ENCODE measurements at places on chromosomes 1 and 21.

GRCh38 chr1:69643266-69643665, 75.5 kb downstream of the LRRC7 start:
- no peak for DNase-seq

GRCh38 chr1:26739329-26739914, 43.6 kb downstream of the ARID1A start:
- DNase-seq = no peak

GRCh38 chr1:107804741-107805140, 160.2 kb downstream of the VAV3 start:
- DNase-seq = no peak

GRCh38 chr1:168234846-168235547, 9.2 kb downstream of the SFT2D2 start:
- DNase-seq = no peak

DNA sequence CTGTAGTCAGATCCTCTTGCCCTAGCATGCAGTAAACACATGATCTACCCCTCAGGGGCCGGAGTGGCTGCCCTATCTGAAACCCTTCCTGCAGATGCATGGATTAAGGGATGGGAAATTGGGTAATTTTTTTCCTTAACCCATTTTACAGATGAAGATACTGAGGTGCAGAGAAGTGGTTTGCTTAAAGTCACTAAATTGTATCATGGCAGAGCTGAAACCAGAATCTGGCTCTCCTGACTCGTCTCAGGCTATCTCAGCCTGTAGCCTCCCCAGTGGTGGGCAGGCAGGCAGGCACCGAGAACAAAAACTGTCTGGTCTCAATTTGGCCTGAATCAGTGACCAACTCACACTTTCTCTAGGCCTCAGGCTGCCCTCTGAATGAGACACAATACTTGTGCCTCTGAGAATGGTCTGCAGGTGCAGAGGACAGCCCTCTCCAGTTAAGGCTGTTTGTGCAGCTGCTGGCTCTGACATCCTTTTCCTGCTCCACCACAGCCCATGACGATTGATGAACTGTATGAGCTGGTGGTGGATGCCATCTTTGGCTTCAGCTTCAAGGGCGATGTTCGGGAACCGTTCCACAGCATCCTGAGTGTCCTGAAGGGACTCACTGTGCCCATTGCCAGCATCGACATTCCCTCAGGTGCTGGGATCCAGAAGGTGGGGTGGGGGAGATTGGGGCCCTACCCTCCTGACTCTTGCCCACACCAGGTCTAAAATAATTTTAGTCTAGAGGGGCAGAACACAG, 1.5 kb downstream of the NAXE start:
- DNase-seq = no peak

- DNase-seq = no peak
These were observed 15.4 kb upstream of the RNU1-4 start for GRCh38 chr1:16724718-16725438.

- DNase-seq = no peak
These were observed 106.8 kb upstream of the C1orf174 start for GRCh38 chr1:4006676-4007374.

DNA sequence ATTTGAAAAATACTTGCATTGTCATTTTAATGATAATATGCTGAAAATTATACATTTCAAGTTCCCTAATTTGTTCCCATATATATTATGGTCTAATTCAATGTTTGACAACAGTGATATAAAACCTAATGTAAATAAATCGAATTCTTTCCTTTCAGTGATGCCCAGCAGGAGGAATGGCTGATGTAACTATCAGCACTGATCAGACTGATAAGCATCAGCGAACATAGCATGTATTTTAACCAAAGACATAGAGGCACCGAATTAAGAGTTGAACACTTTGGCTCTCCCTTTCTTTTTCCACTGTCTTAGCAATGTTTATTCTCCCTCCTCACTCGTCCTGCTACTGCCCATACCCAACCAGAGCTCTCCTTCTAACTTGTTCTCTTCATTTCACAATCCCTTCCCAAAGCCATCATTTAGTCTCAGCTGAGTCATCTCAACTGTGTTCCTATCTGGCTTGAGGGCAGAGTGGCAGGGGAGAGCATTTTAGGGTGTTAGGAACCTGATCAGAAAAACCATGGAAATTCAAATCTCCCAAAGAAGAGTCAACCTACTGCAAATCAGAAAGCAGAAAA, 58.8 kb upstream of the C1orf115 start:
- no peak for DNase-seq

GRCh38 chr1:44239331-44239960, 26.2 kb downstream of the DMAP1 start:
- DNase-seq = no peak

DNA sequence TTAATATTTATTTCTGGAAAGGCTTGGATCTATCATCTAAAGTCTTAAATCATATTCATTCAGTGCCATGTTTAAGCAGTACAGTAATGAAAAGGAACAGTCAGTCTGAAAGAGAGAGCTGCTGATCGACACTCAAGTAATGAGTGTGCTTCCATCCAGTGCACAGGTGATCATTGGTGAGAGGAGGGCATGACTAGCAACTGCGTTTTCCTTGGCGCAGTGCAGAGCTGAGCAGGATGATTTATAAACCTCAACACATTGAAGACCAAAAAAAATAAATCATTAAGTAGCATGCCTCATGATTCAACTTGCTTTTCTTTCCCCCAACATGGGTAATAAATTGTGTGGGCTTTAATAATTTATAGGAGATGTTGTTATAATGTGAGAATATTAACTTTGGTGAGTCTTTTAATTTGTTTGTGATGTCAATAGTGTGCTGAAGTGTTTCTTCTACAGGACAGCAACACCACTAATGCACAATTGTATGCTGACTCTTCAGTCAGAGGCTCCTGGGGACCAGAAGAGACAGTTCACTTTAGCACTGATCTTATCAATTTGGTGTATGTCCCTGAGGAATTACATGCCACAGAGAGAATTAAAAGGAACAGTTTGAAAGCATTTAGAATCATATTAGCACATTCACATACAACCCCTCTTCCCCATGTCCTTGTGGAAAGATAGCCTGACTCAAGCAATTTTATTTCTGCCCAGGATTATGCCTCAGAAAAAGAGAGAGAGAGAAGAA, 199.7 kb upstream of the ADGRL2 start:
- DNase-seq = no peak

- no peak for DNase-seq
These were observed 8.0 kb downstream of the PLXNA2 start for GRCh38 chr1:208235982-208236761.

DNA sequence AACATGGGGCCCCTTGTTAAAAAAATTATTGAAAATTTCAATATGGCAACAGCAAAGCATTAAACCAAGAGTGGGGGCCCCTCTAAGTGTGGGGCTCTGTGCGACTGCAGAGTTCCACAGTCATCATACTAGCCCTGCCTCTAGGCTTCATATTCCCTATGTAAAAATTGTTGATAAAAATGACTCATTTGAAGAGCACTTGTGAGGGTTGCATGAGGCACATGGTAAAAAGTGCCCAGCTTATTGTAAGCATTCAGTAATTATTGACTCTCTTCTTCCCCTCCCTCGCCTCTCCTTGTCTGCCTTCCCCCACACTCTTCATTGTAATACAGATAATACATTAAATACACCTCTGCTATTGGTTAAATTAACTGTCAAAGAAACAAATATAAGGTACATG, 86.7 kb upstream of the PTBP2 start:
- no peak for DNase-seq

DNA sequence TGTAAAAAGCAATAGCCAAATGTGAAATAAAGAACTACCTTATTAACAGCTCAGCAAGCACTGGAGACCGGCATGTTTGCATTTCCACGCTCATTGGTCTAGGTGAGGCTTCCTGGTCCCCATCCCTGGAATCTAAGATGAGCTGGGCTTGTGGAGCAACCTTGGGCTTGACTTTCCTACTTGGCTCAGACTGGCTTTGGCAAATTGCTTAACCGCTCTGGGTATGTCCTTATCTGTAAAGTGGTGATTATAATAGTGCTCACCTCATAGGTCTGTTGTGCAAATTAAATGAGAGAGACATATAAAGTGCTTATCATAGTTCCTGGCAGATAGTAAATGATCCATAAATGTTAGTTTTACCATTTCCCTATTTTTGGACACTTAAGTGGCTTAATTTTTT, 49.4 kb upstream of the CACNA1E start:
- DNase-seq = no peak
